ENCODE measurements at places on chromosomes 13 and 19.

DNA sequence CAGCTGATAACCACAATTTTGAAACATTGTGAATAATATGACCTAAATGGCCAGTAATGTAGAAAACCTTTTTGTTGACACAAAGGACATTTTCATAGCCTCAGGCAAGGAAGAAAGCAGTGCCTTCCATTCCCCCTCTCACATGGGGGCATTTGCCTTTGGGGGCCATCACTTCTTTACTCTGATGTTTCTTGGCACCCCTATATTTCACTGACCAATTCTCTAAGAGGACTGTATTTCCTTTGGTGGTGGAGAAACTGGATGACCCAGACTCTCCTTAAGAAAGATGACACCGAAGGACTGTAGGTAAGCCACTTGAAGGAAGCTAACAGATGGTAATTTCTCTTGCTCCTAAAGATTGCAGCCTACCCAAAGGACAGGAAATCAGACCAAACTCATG lies 254.6 kb downstream of the DCLK1 start:
- DNase-seq, result peak; percentile 32

DNA sequence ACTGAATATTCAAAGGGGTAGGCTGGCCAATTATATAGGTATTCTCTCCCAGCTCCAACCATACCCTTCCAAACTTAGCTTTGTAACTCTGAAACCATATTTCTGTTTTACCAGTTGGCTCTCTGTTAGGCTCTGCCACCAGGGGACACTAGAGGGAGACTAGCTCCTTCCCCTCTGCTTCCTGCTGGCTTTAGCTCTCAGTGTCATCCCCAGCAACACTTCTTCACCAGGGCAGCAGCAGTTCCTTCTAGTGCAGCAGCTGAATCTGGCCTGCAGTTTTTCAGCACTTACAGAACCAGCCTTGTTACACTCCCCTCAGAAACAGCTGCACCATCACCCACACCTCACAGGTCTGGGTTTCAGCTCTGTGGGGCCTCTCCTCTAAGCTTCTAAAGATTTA lies 51.0 kb upstream of the DOCK9 start:
- DNase-seq, result no peak

GRCh38 chr13:66995203-66995611 lies 234.9 kb downstream of the PCDH9 start:
- no peak for DNase-seq

DNA sequence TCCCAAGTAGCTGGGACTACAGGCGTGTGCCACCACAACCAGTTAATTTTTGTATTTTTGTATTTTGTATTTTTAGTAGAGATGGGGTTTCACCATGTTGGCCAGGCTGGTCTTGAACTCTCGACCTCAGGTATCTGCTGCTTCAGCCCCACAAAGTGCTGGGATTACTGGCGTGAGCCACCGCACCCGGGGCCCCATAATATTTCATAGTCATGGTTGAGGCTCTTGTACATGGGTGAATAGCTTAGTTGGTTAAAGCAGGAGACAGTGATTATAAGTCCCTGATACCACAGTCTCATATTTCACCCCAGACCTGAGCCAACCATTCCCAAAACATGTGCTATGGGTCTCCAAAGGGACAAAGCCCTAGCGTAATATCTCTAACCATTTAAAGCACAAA lies 26.1 kb downstream of the MBNL2 start:
- DNase-seq, result no peak

DNA sequence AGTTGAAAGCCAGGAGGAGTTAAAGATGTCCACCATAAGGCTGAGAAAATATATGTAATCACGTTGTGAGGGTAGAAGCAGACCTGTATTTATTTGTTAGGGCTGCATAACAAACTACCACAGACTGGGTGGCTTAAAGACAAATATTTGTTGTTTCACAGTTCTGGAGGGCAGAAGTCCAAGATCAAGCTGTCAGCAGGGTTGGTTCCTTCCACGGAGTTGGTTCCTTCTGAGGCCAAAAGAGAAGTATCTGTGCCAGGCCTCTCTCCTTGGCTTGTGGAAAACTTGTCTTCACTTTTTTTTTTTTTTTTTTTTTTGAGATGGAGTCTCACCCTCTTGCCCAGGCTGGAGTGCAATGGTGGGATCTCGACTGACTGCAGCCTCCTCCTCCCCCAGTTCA lies 73.7 kb upstream of the SLAIN1 start:
- DNase-seq, result no peak

DNA sequence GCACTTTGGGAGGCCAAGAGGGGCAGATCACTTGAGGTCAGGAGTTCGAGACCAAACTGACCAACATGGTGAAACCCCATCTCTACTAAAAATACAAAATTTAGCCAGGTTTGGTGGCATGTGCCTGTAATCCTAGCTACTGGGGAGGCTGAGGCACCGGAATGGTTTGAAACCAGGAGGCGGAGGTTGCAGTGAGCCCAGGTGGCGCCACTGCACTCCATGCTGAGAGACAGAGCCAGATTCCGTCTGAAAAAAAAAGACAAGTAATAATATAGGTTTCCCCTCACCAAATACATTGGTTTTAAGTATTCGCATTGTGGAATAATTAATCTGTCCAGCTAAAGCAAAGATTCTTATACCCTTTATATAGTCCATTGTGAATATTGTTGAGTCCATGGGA lies 1544.6 kb downstream of the OLFM4 start:
- DNase-seq, result no peak

GRCh38 chr19:39046037-39046821 lies 13.9 kb upstream of the FBXO27 start:
- no peak for DNase-seq

GRCh38 chr13:30398601-30399072 lies 23.7 kb upstream of the UBE2L5 start:
- no peak for DNase-seq

- no peak for DNase-seq
Observed at GRCh38 chr13:24688950-24689349, 8.7 kb downstream of the ATP12A start.

DNA sequence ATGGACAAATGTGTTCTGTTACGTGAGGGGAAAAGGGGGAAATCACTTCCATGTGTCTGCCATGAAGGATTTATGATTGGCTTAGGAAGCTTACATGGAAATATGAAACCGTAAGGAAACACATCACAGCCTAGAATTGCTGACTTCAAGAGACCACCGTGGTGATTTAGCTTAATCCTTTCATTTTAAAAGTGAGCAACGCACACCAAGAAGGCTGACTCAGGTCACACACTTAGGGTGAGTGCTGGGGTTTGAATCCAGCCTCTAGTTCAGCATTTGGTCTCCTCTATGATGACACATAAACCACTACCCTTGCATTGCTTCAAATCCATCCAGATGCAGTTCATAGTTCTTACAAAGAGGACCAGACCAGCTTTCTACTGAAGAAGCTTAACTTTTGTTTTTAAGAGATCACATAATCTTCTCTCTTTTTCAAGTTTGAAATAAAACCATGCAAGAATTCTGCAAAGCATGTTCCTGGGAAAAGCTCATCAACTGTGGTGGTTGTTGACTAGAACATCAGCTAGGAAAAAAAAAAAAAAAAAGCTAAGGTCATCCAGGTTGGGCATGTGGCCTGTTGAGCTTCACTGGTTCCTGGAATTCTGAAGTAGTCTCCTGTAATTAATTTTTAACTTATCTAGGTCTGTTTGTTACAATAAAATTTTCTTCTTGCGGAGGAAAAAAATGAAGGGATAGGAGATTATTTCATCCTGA lies 60.2 kb upstream of the KL start:
- no peak for DNase-seq

DNA sequence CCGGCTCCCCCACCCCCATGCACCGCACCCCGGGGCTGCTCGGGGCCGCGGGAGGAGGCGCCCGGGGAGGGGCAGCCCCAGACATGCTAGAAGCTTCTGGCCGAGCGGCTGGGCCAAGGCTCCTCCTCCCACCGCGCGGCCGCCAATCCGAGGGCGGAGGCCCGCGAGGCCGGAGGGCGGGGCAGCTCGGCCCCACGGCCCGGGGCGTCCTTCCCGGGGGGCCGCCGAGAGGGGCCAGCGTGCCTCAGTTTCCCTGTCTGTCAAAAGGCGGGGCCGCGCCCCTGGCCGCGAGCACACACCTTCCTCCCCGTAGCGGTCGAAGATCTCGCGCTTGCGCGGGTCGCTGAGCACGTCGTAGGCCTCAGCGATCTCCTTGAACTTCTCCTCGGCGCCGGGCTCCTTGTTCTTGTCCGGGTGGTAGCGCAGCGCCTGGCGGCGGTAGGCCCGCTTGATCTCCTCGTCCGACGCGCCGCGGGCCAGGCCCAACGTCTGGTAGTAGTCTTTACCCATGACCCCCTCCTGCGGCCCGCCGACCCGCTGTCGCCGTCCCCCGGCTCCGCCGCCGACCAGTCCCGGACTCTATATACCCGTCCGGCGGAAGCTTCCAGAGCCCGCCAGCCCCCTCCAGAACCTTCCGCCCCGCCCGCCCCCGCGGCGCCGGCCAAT lies at the start of gene DNAJB1:
DNAJB1 (minus strand) TSS at position 558 of the 666 bp plus-strand sequence; CDS start at position 510, 48 bp downstream.
- peak; percentile 90 for DNase-seq

DNA sequence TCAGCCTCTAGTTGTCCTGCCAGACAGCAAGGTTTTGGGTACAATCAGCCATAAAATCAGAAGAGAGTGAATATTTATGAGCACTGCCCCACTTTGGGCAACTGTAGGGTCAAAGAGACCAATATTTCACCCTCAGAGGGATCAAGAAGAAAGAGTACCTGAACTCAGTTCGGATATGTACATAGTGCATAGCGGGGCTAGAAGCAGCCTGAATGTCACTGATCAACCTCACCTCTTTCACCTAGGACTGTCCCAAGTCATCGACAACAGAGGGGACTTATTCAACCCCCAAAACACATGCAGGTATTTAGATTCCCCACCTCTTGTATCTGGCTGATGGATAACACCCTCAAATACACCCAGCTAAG lies 446.9 kb downstream of the COG6 start:
- no peak for DNase-seq

GRCh38 chr19:17346109-17346671 lies 8.8 kb downstream of the GTPBP3 start:
- peak; percentile 84 for DNase-seq

DNA sequence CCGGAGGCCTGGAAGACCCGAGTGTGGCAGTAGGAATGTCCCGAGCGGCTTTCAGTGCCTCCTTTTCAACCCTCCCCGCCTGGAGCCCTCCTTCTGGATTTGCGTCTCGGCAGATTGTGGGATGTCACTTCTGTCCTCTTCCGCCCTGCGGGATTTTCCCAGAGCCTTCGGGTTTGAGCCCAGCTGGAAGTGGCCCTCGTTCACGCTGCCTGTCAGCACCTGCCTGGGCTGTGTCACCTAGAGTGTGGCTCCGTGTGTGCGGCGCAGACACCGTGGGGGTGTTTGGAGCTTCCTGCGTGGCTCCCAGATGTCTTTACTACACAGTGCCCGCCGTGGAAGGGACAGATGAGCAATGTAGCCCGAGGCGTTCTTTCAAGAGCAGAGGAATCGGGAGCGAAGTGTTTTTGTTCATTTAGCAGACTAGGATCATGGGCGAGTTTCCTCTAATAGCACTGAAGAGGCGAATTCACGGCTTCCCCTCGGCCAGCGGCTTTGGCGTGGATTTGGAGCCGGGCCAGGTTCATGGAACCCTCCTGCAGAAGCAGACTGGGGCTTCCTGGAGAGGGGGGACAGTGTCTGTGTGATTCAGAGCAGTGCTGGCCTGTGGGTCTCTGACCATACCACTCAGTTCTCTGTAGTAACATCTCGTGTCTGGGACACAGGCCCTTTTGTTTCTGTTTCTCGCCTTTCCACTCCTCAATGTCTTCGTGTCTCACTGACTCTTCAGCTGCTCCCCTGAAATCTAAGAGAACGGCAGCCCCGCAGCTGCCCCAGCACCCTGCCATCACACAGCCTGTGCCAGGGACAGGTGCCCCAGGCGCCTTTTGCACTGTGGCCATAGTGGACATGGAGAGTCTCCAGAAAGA lies 68.0 kb downstream of the KDM4B start:
- peak; percentile 81 for DNase-seq

GRCh38 chr19:44776402-44777096 lies 1.1 kb upstream of the CBLC start:
- DNase-seq, result no peak

- DNase-seq, result peak; percentile 95
Observed at GRCh38 chr19:49570138-49570856, 10.1 kb downstream of the NOSIP start.

GRCh38 chr13:39405107-39405506 lies 197.9 kb downstream of the LHFPL6 start:
- DNase-seq, result no peak

DNA sequence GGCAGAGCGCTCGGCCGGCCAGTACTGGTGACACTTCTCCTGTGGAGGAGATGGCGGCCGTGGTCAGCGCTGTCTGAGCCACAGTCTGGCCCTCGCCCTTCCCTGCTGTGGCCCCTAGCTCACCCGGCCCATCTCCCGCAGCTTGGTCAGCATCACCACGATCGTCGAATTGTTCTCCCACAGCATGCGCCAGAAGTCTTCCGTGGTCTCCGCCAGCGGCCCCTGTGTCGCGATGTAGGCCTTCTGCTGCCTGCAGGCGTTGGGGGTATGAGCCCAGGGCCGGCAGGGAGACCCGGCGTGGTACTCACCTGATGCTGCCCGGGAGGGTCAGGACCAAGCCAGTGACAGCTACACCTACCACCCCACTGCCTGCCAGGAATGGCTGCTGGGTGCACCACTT lies 130.1 kb downstream of the PTPRS start:
- DNase-seq, result no peak

GRCh38 chr19:58181902-58182576 lies 822 bp upstream of the ZNF274 start:
- peak; percentile 9 for DNase-seq

DNA sequence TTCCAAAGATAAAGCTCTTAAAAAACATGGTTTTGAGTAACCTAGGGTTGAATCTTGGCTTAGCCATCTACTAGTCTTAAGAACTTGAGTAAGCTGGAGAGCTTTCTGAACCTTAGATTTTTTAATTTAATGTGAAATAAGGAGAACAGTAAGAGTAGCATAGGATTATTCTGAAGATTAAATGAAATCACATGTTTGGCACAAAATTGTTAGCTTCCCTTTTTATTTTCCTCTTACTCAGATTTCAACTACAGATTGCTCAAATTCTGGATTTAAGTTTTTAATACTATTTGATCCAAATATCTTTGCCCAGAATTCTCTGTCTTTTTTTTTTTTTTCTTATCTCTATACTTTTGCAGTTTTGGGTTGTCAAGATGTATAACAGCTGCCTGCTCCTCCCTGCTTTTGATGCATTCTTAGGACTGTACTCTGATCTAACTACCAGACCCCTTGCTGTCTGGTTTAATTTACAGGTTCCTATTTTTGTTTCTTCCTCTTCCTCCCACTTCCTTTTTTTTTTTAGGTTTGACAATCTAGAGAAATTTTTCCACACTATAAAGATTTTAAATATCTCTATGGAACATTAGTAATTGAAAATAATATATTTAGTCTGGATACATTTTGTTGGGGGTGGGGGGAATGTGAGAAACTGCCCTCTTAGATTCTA lies 12.3 kb downstream of the POMP start:
- peak; percentile 27 for DNase-seq

- DNase-seq, result peak; percentile 93
Observed at GRCh38 chr19:45927565-45928261, 13.1 kb upstream of the NANOS2 start.

GRCh38 chr19:51689751-51690453 lies 3.2 kb upstream of the SPACA6 start:
- peak; percentile 72 for DNase-seq

DNA sequence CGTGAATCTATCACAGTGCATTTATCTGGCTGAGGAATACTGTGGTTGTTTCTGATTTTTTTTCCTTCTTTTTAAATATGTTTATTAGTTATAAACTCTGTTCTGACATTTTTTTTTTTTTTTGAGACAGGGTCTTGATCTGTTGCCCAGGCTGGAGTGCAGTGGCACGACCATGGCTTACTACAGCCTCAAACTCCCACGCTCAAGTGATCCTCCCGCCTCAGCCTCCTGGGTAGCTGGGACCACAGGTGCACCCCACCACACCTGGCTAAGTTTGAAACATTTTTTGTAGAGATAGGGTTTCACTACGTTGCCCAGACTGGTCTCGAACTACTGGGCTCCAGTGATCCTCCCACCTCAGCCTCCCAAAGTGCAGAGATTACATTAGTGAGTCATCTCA lies 6.6 kb upstream of the NUMBL start:
- DNase-seq, result no peak

Measured in adipocyte (in vitro differentiated cells).